ENCODE measurements at places on chromosomes 2 and 18.

GRCh38 chr2:74291218-74291544 lies 52.0 kb downstream of the SLC4A5 start:
- DNase-seq = no peak

DNA sequence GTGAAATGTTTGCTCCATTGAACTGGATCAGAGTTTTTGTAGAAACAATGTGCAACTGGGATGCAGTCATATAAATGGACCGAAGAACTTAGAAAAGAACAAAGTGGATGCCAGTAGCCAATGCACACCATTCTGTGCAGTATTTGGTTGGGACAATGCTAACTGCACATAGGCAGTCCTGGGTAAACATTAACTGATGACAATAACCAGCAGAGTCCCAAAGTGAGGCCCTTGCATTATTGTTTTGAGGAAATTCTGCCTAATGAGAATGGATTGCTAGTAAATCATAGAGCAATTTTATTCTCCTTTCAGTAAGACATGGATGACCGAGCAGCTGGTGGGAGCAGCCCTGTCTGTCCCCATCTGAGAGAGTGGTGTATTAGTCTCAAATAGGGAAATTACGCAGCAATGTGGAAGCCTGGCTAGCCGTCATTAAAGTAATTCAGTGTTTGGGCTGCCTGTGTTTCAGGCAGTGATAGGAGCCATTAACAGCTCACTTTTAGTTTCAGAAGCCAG lies 94.9 kb downstream of the KCTD1 start:
- no peak for DNase-seq

DNA sequence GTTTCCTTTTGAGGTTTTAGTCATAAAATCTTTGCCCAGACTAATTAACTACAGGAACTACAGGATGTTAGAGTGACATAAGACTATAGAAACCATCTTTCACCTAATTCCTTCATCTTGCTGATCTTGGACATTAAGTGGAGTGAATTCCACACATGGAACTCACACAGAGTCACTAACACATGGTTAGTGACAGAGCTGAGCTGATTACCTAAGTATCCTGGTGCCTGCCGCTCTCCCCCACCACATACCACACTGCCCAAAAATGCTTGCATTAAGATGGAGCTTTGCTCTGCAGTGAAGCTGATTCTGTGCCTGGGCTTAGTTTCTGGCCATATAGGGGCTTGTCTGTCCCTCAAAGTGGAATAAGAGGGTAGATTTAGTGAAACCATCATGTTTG lies 332.9 kb upstream of the NT5C1B start:
- no peak for DNase-seq

DNA sequence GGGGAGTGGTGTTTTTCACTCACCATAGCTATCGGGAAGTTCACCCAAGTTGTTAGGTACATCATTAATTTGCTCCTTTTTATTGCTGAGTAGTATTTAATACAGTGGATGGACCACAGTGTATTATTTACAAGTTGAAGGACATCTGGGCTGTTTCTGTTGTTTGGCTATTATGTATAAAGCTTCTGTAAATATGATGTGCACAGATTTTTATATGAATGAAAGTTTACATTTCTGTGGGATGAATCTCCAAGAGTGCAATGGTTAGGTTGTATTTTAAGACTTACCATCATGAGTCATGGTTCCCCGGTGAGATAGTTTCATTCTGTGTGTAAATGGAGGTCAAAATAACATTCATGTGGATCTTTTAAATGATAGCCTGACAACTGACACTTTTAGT lies 337.4 kb downstream of the PTPRM start:
- peak; percentile 43 for DNase-seq

DNA sequence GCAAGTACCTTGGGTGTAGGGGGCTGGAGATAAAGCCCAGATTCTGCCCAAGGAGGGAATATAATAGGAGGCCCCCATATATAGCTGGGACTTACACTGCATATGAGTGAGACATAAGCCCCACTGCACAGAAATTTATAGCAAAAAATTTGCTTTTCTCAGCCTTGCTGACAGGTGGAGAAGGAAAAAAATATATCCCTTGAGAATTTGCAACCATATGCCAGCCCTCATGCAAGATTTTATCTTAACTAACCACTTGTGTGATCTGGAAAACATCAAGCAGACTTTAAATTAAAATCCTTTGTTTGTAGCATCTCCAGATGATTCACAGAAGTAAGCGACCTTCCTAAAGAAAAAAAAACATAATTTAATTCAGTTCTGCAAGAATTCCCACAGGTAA lies 288.2 kb downstream of the BCL2 start:
- DNase-seq = no peak

GRCh38 chr2:174485788-174486562 lies 854 bp downstream of the GPR155 start:
- no peak for DNase-seq

- no peak for DNase-seq
These were observed 192.9 kb downstream of the SMAD7 start for GRCh38 chr18:48757906-48758305.

GRCh38 chr2:39136799-39137198 lies 15.9 kb upstream of the SOS1 start:
- DNase-seq = no peak

- DNase-seq = no peak
These were observed 20.0 kb downstream of the SMC6 start for GRCh38 chr2:17733599-17733998.

DNA sequence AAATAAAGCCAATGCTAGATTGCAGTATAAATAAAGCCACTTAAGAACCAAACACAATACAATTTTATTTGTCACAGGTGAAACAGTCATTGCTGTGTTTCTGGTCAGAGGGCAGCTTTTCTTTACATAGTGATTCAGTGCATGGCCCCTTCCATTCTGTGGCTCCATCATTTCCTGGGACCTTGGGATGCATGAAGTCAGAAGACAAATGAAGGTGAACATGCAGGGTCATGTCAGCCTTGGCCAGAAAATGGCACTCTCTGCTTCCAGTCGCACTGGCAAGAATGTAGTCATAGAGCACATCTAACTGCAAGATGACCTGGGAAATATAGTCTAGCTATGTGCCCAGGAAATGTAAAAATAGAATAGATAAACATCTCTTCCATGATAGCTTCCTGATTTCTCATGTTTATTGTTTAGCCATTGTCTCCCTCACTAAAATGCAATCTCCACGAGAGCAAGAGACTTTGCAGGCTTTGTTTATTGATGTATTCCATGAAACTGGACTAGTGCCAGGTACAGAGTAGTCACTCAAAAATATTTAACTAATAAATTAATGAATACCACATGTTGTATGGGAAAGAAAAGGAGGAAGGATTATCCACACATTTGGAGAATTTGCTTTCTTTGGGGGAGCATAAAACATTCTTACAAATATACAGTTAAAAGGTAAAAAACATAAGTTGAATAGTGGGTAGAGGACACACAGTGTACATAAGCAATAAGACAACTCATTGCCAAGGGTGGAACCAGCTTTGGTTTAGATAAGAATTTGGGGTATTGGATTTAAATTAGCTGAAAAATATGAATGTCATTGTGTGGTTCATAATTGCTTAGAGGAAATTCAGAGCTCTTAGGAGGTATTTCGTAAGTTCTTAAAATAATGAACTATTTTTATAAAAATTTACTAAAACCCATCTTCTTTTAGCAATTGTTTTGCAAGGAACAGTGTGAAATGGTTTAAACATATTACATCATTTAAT lies 343.8 kb downstream of the PID1 start:
- DNase-seq = no peak

DNA sequence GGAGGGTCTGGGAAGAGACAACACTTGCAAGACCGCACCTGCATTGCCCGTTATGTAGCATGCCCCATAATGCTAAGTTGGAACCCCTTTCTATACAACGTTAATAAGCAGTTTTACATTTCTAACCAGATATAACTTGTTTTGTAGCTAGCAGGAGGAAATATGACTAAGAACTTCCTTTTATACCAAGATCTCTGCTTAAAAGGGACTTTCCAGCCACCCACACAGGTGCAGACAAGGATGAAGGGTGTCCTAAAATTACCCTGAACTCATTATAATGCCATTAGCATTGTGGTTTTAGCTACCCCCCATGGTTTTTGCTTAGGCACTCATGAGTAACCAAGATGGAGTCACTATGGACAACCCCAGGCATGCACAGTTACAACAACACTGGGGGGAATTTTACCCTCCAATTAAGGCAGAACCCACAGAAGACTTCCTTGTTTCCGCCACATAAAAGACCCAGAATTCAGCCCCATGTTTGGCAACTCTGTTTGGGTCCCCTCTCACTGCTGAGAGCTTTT lies 362.8 kb downstream of the CBLN2 start:
- no peak for DNase-seq

DNA sequence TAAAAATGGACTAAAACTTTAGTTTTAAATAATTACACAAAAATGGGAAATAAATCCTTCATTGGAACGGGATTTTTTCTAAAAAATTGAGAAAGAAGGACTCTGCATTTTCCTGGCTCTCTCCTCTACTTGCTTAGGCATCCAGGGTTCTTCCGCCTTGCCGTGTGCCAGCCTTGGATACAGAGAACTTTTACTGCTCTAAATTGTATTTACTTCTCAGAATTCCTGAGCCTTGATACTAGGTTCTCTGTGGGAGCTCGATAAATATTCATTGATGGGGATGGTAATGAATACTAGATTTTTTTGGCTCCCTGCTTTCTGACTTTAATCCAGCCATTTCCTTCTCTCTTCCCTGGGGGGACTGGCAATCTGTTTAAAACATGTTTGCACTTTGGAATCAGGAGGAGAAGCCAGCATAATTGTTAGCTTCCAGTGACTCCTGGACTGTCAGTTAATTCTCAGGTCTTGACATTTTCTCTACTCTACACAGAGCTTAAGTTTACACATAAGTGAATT lies 746.1 kb upstream of the LRRTM1 start:
- DNase-seq = no peak

DNA sequence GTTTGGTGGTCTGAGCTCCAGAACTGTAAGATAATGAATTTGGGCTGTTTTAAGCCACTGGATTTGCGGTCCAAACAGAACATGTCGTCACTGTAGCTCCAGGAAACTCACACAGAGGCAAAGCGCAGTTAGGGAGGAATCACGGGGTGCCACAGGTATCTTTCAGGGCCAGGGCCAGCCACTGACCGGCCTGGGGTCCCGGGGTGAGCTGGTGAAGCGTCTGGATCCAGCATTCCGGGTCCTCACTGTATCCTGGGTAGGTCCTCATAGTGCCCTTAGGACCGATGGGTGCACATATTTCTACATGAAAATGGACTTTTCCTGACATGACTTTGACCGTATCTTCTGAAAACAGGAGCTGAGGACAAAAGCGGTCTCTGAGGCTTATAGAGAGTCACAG lies 196.0 kb upstream of the HDAC4 start:
- DNase-seq = no peak

DNA sequence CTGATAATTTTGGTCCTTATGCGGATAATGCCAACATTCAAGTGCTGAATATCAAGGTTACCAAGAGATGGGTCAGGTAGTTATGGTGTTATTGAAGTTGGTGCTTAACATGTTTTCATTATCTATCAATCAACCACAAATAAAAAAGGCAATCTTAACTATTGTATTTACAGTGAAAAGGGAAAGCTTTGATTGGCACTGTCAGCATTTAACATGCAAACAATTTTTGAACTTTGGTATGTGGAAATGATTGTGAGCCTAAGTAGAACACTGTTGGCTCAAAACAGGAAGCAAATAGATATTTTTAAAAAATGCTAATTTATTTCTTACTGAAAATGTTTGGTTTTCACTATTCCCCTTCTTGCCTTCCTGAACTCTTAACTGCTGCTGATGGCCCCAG lies 21.9 kb downstream of the APLF start:
- DNase-seq = no peak

DNA sequence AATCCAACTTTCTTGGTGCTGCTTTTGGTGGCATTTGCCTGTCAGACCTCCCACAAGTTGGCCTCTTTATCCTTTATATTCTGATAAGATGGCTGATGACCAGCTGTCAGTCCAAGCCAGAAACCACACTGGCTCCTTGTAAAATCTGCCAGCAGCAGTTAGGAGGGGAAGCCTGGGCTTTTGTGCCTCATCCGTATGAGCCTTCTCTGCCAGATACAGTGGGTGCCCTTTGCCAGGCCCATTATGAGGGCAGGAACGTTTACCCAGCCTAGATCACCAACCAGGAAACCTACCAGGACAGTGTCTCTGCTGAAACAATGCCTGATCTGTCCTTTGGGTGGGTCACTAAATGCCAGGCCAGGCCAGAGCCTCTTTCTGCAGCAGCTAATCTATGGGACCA lies 202.9 kb upstream of the SP5 start:
- no peak for DNase-seq
